ENCODE measurements at places on chromosomes 13 and 19.

DNA sequence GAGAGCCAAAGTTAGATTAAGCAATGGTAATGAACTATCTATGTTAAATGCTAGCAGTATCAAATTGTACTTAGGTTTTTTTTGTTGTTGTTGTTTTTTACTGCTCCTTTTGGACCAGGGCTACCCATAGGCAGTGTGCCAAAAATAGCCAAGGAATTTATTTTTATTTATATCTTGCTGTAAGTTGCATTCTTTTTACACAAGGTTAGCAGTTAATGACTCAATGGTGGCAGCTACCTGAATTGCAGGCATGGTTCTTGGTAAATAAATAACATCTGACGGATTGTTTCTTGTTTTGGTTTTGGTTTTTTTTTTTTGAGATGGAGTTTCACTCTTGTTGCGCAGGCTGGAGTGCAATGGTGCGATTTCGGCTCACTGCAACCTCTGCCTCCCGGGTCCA lies 194.8 kb upstream of the TSC22D1 start:
- no peak for DNase-seq

DNA sequence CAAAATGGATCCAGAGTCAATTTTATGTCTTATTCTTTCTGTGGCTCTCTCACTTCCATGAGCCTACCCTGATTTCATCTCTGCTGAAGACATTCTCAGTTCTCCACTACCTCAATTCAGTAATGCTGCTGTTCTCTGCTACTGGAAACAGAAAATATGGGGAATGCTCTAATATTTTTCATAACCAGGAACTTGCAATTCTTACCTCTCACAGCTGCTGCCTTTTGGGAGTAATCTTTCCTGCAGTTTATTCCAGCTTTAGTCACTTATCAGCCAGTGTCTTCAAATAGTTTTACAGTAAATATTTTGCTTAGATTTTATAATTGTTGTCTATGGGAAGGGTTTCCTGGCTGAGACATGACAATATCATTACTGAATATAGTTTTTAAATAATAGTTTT lies 145.1 kb upstream of the UFM1 start:
- no peak for DNase-seq

GRCh38 chr13:99388334-99388923 lies 81.2 kb upstream of the GPR183 start:
- DNase-seq: no peak

DNA sequence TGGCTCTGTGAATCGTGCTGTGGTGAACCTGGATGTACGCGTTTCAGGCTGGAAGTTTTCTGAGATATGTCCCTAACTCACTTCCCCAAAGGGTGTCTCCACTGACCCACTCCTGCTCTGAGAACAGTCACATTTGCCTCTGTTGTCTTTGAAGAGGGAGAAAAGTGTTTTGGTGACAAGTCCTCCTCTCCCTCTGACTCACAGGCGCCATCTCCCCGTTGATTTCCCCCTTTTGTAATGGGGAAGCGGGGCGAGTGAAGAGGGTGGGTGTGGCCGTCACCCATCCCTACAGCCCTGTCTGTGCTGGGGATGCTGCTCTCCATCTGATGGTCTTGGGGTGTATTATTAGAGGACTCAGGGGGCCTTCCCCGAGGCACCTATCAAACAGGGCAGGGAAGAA lies 9.6 kb downstream of the APC2 start:
- DNase-seq: no peak

DNA sequence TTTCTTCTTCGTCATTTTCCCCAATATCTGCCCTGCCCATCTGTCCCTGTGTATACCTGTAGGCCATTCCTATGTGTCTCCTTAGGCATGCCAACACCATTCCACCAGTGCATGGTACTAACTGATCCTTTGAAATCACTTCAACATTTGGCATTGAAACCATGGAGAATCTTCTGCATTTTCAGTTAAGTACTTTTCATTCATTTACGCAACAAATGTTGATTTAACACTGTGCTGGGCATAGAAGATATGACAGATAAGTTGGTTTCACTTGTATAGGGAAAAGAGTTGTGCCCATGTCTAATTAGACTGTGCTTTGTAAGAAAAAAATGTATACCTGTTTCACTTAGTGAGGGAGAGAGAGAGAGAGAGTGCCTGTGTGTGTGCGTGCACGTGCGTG lies 77.9 kb upstream of the FLT1 start:
- DNase-seq: no peak

GRCh38 chr19:41934849-41935374 lies 6.7 kb upstream of the ERFL start:
- DNase-seq: peak; percentile 55

GRCh38 chr13:99313501-99313900 lies 6.3 kb upstream of the GPR183 start:
- DNase-seq: no peak

- DNase-seq: no peak
Measured at GRCh38 chr13:84191139-84191538, 308.9 kb upstream of the SLITRK1 start.

DNA sequence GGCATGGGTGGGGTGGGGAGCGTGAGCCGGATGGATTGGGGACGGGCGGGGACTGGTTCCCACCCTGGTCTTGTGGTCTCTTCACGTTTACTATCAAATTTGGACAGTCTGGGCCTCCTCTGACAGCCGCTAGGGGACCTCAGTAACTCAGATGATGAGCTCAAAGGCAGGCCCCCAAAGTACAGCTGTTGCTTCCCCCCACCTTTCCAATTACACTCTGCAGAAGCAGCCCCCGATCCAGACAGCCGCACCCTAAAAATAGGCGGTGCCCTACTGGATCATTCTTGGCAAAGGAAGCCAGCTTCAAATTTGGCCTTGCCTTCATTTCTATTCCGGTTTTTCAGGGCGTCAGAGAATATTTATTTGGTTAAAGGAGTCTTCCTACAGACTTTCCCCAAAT lies 1.9 kb upstream of the FOXO1 start:
- DNase-seq: peak; percentile 29

GRCh38 chr13:34944751-34945150 lies 2.7 kb downstream of the NBEA start:
- peak; percentile 10 for DNase-seq

DNA sequence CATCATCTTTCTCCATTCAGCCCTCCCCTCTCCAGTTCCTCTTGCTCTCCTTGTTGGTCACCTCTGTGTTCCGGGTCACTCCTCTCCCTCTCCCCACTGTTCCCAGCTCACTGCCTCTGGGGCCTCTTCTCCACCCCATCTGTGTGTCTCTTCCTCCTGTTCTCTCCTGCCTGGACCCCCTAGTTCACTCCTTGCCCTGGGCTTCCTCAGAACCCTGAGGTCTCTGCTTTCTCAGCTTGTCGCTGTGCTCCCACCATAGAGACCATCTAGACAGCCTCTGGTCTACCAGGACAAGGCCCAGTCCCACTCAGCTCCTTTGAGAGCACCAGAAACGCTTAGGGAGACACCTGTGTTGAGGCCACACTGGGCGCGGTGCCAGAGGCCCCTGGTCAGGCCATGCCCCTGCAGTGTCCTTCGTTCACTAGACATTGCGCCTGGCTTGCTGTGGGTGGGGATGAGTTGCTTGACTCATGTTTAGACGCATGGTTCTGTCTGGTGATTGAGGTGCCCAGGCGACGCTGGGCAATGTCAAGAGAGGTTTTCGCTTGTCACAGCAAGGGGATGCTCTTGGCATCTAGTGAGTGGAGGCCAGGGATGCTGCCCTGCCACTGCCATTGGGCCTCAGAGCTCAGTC lies 4.8 kb downstream of the LENG9 start:
- no peak for DNase-seq

DNA sequence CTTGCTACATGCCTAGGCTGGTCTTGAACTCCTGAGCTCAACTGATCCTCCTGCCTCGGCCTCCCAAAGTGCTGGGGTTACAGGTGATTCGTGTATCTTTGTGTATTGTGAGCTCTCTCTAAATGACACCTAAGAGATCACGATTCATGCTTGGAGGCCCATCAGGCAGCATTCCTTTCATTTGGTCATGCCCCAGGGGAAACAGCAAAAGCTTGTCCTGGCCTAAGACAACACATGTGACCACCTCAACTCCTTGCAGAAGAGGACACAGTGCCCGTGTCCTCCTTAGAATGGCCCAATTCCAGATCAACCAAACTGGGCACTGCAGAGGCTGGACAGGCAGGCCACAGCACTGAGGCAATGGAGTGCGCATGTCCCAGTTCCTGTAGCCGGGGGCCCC lies 32.5 kb downstream of the ZC3H4 start:
- DNase-seq: no peak

- DNase-seq: no peak
Measured at GRCh38 chr13:36763126-36763722, 55.8 kb upstream of the RFXAP start.

- no peak for DNase-seq
Measured at GRCh38 chr19:49442354-49442753, 1.0 kb upstream of the SLC17A7 start.

DNA sequence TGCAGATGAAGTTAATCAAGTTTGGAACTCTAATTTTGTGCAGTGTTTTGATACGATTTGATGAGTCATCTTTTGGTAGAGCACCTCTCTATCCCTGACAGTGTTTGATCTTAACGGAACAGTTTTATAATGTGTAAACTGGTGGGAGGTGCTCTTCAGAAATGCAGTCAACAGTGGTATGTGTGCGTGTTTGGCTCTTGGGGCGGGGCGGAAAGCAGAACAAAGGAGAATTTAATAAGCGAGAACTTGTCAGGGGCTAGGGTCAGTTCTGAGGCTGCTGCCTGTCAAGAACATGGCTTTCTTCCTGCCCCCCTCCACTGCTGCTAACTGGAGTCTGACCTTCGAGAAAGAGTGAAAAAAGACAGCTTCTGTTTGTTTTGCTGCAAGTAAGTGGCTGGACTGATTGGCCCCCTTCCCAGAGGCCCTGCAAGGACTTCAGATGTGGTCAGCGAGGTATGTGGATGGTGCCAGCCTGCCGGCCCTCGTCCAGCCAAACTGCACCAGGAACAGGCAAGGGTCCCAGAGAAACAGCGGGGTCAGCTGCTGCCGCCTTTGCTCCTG lies 40.8 kb downstream of the BBC3 start:
- no peak for DNase-seq

DNA sequence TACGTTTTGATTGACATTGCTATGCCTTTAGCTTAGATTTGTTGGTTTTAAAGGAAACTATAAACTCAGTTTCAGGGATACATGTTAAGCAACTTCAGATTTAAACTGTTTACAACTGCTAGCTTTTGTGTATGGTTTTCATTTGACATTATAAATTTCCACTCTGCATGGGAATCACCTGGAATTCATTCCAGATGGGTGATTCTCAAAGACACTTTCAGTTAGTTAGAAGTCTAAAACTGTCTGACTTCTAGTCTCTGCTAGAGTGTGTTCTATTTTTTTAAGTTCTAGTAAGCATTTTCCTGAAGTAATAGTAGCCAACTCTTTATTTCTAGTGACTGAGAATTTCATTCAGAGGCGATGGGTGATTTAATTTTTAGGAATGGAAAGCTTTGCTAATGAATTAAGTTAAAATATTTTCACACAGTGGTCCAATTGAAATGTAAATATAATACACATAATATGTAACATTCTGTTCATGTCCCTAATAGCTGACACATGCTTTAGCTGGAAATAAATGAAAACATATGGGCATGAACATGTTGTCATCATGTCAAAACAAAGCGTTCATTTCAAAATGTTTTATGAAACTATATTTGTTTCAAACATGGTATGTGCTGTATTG lies 58.3 kb upstream of the CSNK1A1L start:
- DNase-seq: no peak

GRCh38 chr13:20090349-20090748 lies 70.5 kb downstream of the GJA3 start:
- no peak for DNase-seq

DNA sequence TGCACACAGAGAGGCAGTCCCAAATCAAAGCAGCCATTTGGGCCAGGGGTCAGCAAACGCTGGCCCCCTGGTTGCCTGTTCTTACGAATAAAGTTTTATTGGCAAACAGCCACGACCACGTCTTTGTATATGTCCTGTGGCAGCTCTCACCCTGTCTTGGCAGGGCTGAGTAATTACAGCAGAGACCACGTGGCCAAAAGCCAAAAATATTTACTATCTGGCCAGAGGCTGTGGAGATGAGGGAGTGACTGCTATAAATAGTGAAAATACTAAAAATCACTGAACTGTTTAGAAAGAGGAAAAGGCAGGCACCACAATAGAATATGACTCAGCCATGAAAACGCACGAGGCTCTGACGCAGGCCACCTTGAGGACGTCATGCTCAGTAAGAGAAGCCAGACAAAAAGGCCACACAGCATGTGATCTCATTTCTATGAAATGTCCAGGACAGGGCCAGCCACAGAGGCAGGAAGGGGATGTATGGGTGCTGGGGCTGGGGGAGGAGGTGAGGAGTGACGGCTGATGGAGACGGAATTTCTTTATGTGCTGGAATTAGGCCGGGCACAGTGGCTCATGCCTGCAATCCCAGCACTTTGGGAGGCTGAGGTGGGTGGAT lies 29.4 kb downstream of the SMIM24 start:
- peak; percentile 30 for DNase-seq

DNA sequence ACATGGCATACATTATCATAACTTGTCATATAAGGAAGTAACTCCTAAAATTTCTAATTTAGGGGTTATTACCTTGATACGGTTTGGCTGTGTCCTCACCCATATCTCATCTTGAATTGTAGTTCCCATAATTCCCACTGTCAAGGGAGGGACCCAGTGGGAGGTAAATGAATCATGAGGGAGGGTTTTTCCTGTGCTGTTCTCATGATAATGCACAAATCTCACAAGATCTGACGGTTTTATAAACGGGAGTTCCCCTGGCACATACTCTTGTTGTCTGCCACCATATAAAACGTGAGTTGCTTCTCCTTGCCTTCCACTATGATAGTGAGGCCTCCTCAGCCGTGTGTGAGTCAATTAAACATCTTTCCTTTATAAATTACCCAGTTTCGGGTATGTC lies 76.0 kb downstream of the ZDHHC20 start:
- DNase-seq: no peak

DNA sequence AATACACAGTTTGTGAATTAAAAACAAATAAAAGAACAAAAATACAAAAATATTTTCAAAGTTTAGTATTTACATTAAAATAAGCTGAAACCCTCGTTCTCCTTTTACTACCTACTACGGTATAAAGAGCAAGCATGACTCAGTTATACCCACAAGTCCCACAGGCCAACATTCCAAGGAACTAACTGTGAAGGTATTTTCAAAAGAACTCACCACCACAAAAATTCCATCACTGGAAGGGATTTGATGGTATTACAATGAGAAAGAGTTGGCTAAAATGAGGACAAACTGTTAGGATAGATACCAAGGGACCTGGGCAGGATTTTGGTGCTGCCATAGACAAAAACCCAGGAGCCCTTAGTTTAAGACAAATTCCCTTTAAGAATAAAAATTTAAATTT lies 122.7 kb downstream of the TBC1D4 start:
- DNase-seq: no peak
